ENCODE measurements at places on chromosomes 1 and 21.

GRCh38 chr1:29876902-29877301, 640.6 kb downstream of the PTPRU start:
- DNase-seq = no peak

- no peak for DNase-seq
Observed at GRCh38 chr1:91015794-91016550, 5.9 kb downstream of the ZNF644 start.

DNA sequence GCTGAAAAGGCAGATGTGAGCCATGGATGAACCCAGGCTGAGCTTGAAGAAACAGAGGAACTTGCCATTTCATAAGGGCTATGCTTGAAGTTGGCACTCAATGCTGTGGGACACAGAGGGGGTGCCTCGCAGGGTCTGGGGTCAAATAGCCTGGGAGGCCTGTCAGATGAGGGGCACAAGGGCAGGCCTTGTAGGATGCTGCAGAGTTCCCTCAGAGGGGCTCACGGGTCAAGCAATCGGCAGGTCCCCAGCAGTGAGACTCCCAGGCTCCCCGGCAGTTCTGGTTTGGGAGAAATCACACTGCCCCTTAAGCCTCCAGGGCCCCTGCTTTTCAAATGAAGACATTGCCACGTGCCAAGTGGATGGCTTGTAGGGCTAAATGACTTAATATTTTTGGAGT, 116.7 kb upstream of the GRIK3 start:
- DNase-seq = no peak

- DNase-seq = no peak
Observed at GRCh38 chr1:167601442-167602383, 28.3 kb upstream of the RCSD1 start.

Measured in neural progenitor cell (in vitro differentiated cells).